ENCODE measurements at places on chromosomes 6 and 20.

DNA sequence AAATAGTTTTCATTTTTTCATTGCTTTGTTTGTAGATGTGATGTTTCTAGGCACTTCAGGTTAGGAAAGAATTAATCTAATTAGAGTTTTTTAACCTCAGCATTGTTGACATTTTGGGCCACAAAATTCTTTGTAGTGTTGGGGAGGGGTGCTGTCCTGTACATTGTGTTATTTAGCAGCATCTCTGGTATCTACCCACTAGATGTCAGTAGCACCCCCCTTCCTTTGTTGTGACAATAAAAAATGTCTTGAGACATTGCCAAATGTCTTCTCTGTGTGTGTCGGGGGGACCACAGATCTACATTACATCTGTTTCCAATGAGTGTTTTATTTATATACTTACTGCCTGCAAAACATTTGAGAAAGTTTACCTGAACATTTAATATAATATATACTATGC is 45.6 kb downstream of the EYA4 start:
- no peak for DNase-seq

DNA sequence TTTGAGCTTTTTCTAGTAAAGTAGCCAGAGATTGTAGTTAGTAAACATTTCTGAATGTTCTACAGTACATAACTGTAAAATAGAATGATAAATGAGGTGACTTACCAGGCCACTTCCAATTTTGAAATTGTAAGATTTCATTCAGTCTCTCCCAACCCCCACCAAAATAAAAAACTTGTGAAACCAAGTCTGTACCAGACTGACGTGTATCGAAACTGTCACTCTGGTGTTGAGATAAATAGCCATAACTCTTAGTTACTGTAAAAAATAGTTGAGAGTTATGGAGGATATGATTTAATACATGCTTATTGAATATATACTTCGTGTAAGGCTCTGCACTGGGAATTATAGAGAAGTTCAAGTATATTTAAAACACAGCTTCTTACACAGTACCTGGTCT is 455.7 kb downstream of the PLCB1 start:
- no peak for DNase-seq

GRCh38 chr6:10441004-10441654 is 26.3 kb upstream of the TFAP2A start:
- no peak for DNase-seq

DNA sequence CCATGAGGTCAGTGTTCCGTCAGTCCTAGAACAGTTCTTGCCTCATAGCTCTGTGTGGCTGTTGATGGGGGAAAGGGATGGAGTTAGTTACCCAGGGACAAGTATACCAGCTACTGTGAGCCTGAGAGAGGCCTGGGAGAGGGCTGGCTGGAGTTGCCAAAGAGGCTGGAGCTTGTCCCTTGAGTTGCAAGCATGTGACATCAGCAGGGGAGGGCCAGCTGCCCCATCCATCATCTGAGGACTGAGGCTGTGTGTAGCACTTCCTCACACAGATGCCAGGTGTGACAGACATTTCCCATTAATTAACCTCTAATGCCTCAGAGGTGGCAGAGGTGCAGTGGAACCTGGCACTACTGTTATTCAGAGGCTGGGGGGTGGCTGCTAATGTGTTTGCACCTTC is 131.6 kb downstream of the PHACTR3 start:
- DNase-seq = no peak

DNA sequence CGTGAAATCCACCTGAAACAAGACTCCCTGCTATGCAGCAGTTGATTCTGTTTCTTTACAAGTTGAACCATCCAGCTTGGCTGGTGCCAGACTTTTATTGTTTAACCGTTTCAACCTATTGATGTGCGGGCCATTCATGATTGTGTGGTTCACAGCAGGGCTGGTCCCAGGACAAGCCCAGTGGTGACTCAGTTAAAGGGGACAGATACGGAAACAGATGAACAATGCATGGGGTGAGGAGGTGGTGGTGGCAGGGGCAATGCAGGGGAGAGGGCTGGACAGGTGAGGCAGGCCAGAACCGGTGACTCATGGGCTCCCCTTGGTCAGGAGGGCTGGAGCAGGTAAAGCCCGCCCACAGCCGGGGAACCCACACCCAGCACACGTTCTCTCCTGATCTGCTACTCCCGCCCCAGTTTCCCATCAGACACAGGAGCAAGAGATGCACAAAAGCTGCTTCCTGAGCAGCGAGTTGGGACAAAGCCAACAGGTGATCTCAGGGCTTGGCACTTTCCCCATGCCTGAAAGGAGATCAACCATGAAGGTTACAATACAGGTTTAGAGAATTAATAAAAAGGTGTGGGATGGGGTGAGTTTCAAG is 232.2 kb downstream of the LY86 start:
- no peak for DNase-seq

- no peak for DNase-seq
Observed at GRCh38 chr6:158852312-158853071, 33.3 kb upstream of the EZR start.

- DNase-seq = no peak
Observed at GRCh38 chr20:44547419-44547818, 25.5 kb upstream of the SERINC3 start.

- DNase-seq = no peak
Observed at GRCh38 chr6:16544006-16544405, 217.3 kb downstream of the ATXN1 start.

DNA sequence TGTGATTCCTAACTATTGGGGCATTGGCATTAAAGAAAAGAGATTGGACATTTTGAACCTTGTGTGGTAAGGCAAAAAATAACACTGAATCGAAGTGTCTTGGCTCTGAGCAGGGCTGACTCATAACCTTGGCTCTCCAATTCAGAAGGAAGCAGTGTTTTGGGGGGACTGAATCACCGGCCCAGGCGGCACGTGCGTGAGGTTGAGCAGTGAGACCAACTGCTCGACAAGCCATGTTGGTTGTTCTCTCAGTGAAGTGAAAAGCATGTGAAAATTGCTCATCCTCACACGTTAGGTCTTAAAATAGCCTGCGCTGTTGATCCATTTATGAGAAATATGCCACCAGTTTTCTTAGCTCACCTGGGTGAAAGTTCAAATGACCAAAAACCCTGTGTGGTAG is 137.8 kb upstream of the SPACA1 start:
- DNase-seq = no peak

DNA sequence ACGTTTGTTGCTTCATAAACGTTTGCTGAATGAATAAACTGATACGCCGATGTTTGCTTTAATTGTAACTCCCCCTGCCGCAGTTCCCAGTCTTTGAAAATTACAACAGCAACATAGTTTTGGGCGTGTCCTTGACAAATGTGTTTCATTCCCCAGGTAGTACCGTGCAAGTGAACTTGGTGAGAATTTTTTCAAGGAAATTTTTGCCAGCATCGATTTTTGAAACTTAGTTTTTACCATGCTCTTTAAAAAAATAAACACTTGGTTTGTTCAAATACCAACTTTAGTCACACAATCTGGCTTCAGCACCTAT is 60.1 kb downstream of the FAM217A start:
- DNase-seq = no peak

All from effector CD4-positive, alpha-beta T cell (primary cell).